ENCODE measurements at places on chromosomes 5 and 9.

DNA sequence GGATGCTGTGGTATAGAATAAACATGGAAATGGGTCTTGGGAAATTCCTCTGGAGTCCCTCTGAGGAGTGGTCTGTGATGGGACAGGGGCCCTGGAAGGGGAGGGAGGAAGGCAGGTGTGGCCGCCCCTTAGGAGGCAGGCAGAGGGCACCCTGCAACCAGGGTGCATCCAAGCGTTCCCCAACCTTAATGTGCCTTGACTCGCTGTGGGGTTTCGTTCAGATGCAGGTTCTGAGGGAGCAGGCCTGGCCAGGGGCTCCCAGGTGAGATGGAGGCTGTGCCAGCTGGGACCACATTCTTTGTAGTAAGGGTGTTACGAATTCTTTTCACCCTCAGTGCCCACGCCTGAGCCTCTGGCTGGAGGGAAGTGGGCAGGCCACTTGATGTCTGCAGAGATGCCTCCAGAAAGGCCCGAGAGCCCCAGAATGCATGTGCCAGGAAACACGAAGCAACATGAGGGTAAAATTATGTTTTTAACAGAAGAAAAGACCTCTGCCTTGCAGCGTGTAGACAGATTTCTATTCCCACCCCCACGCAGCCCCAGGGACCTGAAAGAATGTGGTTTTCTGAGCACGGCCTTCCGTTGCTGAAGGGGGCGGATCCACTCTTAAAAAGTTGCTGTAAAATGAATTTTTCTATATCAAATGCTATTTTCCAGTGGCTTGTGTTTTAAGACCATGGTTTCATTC lies 150.4 kb upstream of the IER5L start:
- DNase-seq = no peak

- DNase-seq = no peak
Observed at GRCh38 chr9:124596172-124596839, 89.1 kb upstream of the NR5A1 start.

- DNase-seq = no peak
Observed at GRCh38 chr5:77853353-77853907, 77.3 kb upstream of the TBCA start.

GRCh38 chr9:119094086-119094485 lies 275.1 kb downstream of the BRINP1 start:
- DNase-seq = no peak

- no peak for DNase-seq
Observed at GRCh38 chr5:163033656-163034055, 403.7 kb upstream of the CCNG1 start.

DNA sequence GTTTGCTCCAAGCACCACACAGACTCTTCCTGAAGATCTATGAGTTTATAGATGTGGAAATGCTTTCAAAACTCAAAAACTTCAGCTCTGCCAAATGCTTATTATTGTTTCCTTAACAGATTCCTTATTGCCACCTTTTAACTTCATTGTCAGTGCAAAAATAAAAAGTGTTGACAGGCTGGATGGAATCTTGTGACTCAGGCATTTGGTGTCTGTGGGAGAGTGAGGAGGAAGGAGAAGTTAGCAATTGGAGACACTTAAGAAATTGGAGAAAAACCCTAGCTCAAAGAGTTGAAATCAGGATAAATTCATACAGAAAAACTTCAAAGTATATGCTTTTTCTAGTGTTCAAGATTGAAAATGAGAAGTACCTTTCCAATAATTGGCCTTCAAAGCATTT lies 140.6 kb upstream of the PUM3 start:
- DNase-seq = no peak

DNA sequence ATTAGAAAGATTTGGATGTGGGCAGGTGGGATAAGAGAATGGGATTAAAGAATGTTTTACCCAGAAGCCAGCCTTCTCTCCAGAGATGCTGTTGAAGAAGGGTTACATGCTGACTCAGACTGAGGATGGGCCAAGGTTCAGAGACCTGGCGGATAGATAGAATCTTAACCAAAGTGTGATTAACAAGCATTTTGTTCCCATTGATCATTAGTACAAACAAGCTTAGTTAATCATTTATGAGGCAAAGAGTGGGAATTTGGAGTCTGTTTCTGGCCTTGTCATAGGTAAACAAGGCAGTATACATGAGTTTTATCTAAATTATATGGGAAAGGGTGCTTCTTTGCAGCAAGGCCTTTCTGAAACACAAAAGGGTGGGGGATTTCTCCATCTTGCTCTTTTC lies 20.8 kb upstream of the DTWD2 start:
- DNase-seq = no peak

DNA sequence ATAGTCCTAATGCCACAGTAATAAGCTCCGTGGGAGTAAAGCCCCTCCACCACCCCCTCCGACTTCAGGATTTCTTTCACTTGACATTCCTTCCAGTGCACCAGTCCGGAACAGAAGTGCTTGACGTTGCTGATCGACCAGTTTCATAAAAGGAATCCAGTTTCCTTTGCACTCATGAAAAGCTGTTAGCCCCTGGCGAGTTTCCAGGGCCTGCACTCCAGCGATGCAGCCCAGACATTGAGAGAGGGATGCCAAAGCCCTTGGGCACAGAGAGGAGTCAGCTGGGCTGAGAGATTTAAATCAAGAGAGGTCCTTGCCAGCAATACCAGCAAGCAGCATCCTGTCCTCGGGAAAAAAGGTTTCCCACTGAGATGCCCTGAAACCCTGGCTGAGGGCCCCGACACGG lies 170.1 kb downstream of the GABBR2 start:
- no peak for DNase-seq
